Cardiac fibroblast (primary cell): ENCODE measurements at places on chromosomes 3 and 15.

- no peak for DNase-seq
Measured at GRCh38 chr3:186847437-186847836, 4.9 kb downstream of the ADIPOQ start.

- no peak for DNase-seq
Measured at GRCh38 chr3:141202682-141203081, 28.9 kb upstream of the PXYLP1 start.

- DNase-seq: peak; percentile 61
Measured at GRCh38 chr3:34260271-34261000, 462.0 kb downstream of the PDCD6IP start.

DNA sequence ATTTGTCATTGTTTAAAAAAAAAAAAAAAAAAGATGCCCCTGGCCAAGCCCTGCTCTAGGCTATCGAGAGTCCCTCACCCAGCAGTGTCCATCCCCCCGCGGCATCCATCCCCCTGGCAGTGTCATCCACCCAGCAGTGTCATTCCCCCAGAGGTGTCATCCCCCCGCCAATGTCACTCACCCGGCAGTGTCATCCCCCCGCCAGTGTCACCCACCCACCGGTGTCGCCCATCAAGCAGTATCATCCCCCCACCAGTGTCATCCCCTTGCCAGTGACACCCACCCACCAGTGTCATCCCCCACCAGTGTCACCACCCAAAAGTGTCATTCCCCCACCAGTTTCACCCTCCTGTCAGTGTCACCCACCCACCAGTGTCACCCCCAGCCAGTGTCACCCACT lies 99.3 kb upstream of the PRR20G start:
- DNase-seq: no peak

DNA sequence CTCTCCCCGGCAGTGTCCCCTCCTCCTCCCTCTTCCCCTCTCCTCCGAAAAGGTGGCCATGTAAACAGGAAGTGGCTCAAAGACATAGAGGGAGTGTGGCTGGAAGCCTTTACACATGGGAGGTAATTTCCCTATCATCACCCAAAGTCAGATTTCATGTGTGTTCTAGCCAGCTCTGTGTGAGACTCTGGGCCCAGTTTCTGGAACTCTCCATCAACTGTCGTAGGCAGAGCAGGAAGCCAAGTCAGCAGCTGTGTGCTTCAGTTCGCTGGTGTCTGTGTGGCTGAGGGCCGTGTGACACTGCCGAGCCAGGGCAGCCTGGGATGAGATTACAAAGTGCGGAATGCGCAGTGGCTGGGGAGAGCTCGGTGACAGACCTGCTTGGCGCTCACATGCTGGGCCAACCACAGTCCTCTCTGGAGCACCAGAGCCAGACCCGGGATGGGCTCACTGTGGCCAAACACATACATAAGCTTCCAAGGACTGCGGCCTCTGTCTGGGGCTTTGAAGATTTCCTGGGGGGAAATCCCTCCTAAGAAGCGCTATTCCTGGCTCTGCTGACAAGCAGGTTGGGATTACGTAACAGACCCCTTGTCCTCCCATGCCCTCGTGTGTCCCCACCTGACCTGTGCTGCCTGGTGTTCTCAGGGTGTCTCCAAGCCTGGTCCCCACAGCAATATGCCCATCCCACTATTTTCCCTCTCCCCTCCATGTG lies 50.7 kb downstream of the UMPS start:
- DNase-seq: peak; percentile 90

GRCh38 chr15:78830514-78831228 lies 19.4 kb upstream of the ADAMTS7 start:
- DNase-seq: no peak

DNA sequence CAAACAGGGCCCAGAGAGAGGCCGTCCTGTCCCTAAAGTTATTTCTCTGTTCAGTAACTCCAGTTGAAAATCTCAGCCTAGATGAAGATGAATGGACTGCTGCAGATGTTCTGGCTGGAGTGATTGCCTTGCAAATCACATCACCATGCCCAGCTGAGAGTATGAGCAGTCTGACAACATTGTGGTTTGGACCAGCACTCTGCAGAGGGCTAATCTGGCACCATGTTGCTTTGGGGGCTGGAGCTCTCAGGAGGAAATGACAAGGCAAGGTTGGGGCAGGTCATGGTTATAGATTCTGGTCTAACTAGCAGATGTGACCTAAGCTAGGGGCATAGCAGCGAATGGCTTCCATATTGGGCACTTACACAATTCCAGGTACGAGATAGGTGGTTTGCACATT lies 314.2 kb downstream of the CLSTN2 start:
- DNase-seq: no peak

DNA sequence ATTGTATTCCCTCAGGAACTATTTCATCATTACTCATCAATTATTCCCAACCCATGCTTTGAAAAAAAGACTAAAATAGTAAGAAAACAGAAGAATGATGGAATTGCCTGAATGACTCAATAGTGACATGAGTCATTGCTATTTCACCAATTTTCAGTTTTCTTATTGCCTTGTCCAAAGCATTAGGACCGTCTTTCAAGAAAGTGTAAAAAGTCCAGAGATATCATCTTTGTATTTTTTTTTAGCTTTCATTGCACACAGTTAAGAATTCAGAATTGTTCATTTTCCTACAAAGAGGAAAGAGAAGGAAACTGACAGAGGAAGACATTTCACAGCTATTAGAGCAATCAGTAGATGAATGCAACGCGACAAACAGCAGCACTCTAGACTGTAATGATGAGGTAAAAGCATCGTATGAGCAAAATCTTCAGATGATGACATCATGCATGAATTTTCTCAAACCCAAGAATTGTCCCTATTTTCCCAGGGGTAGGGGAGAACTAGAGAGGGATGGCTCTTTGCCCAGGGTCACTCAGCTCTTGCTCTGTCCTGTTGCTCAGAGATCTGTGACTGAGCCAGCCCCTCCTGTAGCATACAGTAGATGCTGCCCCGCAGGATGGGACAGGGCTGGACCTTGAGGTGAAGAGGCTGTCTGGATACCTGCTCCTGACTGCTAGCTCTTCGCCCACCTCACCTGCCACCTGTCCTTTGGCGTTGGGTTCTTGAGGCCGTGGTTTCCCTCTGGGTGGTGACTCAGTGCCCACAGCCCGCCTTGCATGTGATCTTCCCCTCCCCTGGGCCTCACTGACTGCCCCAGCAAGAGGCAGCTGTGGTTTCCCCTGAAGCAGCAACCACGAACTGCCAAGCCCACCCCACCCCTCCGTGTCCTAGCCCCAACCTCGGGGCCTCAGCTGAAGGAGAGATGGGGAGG lies 84.8 kb downstream of the PPCDC start:
- DNase-seq: peak; percentile 97

DNA sequence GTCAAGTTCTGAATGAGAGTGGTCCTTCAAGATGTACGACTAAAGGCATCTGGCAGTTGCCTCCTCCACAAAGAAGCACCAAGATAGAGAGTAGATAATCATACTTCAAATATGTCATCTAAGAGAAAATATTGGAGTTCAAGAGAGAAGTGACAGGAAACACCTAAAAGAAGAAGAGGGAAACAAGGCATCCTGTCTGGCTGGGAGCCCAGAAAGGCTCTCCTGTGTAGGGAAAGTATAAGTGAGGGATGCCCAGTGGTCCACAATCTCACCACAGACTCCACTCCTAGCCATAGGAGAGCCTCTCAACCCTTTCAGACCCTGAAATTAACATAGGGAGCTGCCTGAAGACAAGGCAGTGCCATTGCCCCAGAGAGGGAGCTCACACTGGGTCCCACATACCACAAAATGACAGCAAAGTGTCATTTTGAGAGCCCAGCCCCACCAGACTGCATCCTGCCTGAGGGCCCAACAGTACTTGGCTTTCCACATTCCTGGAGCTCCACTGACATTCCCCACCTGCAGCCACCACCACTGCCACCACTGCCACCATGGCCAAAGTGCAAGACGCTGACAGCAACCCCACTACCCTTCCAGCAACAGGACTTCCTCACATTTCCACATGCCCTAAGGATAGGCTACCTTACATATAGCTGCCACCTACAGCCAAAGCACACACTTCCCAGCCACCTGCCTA lies 210.6 kb downstream of the ATP8B4 start:
- no peak for DNase-seq

DNA sequence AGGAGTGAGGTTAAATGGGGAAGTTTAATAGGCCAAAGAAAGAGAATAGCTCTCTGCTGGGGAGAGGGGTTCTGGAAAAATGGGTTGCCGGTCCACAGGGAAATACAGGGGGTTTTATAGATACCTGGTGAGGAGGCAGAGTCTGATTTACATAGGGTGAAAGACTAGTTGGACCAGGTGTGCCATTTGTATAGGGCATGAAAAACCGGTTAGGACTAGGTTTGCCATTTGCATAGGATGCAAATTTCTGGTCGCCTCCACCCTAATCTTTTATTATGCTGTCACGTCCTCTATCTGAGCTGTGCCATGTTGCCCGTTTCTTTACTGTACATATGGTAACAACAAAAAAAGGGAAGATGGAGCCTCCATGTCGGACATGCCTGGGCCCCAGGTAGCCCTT lies 960.1 kb downstream of the FHIT start:
- DNase-seq: no peak

DNA sequence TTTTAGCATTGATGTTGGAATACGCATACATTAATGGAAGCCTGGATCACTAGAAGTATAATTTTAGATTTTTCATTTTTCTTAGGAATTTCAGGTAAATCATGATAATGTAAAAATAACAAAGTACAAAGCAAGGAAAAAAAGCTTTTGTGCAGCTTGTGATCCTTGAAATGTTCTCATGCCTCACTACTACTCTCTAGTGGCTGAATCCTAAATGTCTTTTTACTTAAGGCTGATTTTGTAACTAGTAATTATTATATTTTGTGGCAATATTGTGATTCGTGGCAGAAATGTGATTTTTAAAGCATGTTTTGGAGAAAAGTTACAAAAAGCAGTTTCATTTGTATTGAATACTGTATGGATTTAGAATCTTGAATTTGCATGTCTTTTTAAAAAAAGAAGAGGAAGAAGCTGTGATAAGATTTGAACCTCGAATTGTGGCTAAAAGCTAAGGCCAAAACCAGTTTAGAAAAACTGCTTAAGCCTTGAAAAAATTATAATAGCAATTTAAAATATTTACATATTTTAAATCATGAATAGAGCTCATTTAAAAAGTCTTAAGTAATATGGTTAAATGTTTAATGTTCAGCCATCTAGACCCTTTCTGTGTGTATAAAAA lies 39.0 kb downstream of the U2SURP start:
- peak; percentile 64 for DNase-seq

DNA sequence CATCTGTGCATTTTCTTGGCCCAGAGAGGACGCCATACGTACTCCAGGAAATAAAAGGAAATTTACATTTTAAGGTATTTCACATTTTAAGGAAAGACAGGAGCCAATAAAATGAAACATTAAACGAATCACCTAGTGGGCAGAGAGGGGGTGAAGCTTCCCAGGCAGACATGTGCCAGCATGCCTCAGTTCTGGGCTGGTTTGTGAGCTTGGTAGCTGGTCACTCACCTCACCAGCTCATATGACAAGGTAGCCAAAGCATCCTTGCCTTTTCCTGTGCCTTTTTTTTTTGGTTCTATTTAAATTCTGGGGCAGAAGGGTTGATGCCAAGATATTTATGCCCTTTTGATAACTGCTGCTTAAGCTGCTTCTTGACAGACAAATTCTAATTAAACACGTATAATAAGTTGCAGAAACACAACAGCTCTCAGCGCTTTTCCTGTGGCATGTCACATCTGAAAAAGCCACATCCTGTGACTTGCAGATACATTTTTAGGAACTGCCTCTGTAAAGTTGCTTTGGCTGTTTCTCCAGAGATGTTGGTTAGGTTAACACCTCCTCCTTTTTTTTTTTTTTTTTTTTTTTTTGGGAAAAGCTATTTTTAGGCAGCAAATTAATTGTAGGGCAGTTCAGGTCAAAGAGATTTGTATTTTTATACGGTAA lies 218.6 kb downstream of the PDCD6IP start:
- DNase-seq: no peak

DNA sequence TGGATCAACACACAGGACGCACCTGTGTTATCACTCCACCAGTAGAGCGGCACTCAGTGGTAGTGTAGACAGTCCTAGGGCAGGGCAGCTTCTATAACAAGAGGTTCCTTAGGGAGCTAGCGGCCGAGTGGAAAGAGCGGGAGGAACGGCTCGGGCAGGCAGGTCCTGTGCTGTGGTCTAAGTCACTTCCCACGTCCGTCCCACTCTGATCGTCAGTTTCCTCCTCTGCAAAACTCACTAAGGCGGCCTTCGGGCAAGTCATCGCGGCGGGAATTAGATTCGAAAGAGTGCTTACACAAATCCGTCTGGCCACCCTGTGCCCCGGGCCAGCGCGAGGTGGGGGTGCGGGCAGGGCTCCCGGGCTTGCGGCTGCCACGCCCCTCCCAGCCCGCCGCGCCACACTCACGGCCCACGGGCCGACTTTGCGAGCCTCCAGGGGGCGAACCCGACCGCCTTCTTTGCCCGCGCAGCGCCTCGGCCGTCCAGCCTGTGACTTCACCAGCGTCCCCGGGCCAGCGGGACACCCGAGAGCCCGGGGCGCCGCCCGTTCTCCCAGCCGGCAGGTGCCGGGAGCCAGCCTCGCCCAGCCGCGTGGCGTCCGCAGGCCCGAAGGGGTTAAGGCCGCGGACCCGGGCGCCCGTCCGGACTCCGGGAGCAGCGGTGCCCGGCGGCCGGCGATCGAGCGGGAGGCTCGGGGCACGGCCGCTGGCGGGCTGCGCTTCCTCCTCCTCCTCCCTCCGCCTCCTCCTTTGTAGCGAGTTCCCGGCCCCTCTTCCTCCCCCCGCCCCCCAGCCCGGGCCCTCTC lies 416 bp upstream of the CORO2B start:
- peak; percentile 72 for DNase-seq

DNA sequence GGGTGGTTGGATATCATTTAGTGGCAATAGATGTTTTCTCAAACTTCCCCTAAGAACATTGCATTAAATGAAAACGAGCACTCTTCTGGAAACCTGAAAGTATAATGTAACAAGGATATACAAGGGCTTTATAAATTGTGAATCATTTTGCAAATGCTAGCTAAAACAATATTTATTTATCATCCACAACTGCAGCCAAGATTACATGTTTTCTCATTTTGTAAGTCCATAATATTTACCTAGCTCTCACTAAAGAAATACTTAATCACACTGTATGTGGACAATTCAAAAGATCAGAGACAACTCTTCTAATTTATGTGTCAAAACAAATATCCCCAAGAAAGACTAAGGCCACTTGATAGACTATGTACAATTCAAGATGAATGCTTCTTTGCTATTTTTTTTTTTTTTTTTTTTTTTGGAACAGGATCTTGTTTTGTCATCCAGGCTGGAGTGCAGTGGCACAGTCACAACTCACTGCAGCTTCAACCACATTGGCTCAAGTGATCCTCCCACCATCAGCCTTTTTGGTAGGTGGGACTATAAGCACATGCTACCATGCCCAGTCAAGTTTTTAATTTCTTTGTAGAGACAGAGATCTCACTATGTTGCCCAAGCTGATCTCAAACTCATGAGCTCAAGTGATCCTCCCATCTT lies 427.7 kb upstream of the THBS1 start:
- DNase-seq: no peak

- no peak for DNase-seq
Measured at GRCh38 chr15:43525131-43525530, 7.7 kb downstream of the MAP1A start.

- no peak for DNase-seq
Measured at GRCh38 chr3:191461113-191461595, at the start of gene PYDC2. TSS of gene PYDC2 (plus strand) at chr3:191461163. CDS start at chr3:191461163, 0 bp downstream.

GRCh38 chr3:61926923-61927322 lies 365.6 kb downstream of the PTPRG start:
- peak; percentile 64 for DNase-seq

GRCh38 chr15:34049112-34049511 lies 10.1 kb upstream of the AVEN start:
- DNase-seq: peak; percentile 89
